ENCODE measurements at places on chromosomes 13 and 19. TPM values are rescaled to one million over a fixed set of nuclear protein-coding genes. Genes with fewer than 3 reads are reported as not detected.
A peak's percentile ranks its signal among the peaks of the same experiment; 100 is the strongest.

DNA sequence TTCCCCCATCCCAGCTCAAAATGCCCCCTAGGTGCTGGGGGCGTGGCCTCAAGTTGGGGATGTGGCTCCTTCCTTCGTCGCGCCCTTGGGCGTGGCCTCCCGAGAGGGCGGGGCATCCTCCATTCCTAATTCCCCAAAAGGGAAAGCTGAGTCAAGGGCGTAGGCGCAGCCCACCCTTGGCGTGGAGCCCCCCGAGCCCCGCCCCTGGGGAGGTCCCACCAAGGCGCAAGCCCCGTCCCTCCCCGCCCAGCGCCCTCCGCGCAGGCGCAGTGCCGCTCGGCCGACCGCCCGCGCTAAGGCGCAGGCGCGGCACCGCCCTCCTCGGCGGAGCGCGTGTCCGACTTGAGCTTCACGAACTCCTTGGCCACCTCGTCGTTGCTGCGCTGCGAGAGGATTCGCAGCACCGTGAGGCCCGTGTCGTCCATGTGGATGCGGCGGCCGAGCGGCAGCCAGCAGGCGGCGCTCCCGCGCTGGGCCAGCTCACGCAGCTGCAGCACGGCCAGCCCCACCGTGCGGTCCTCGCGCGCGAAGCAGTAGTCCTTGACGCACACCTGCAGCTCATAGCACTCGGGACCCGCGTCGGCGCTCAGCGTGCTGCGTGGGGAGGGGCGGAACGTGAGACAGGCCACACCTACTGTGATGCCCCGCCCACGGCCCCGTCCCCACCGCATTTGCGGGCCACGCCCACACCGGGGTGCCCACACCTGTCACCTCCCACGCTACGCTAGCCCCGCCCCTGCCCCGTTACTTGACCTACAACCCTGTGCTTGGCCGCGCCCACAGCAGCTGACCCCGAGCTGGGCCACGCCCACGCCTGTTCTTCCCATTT, 50.5 kb downstream of the COLGALT1 start:
- DNase-seq = peak; percentile 90

GRCh38 chr19:39817888-39818561, 15.9 kb downstream of the DYRK1B start:
- DNase-seq = no peak

DNA sequence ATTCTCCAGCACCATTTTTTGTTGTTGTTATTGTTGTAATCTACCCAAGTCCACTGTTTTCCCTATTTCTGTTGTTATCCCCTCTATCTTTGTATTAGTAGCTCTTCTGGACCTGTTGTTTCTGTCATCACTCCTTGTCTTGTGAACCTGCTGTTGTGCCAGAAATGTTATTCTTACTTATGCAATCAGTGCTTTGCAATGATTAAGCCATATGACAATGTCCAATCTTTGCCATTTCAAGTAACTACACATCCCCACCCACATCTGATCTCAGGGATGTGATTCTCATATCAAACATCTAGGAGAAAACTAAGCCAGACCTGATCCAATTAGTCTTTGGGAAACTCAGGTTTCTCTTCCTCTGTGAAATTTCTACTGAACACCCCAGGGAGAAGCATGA, 472.6 kb upstream of the KLHL1 start:
- no peak for DNase-seq

Gene OR7A5
- not detected for total RNA-seq

DNA sequence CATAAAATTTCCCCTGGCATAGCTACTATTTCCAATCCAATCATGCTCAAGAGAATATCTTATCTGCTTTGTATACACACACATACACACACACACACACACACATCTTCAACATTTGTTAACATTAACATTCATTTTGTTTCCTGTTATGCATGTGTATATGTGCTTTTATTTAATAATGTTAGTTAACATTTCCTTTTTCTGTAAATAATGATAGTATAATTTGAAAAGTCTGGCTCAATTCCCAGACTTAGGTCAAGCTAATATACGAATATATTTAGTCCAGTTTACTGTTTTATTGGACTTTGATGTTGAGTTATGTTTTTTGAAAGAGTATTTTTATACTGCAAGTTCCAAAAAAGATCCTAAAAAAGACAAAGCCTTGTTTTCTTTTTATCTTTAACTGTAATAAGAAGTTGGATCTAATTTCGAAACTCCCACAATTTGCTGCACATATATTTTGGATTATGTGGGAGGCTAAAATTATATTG, 1072.4 kb downstream of the EFNB2 start:
- no peak for DNase-seq

- DNase-seq = no peak
Observed at GRCh38 chr13:33459702-33460101, 174.1 kb upstream of the STARD13 start.

GRCh38 chr13:107238262-107238981, 670.5 kb upstream of the ARGLU1 start:
- no peak for DNase-seq

- DNase-seq = no peak
Observed at GRCh38 chr13:29978211-29978610, 127.8 kb upstream of the UBL3 start.

Gene ANKRD24
- total RNA-seq = 1.1 TPM

DNA sequence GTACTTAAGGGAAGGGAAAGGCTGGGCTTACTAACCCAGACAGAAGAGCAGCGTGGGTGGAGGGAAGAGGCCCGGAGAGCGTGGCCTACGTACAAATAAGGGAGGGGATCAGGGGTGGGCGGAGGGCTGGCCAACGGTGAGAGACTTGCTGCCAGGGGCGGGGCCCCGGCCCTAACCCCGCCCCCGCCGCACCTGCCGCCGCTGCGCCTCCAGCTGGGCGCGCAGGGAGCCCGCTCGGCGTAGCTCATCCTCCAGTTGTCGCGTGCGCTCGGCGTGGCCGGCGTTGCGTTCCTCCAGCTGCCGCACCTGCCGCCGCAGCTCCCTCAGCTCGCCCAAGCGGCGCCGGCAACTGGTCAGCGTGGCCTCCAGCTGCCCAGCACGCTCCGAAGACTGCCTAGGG, 5.7 kb downstream of the HOOK2 start:
- DNase-seq = peak; percentile 88

- peak; percentile 22 for DNase-seq
Observed at GRCh38 chr19:40785526-40785925, 7.5 kb downstream of the RAB4B start.

- DNase-seq = peak; percentile 99
Observed at GRCh38 chr19:8592231-8593009, 15.2 kb upstream of the MYO1F start.

Gene ZNF8
- 4.4 TPM for total RNA-seq

- DNase-seq = peak; percentile 57
Observed at GRCh38 chr13:94464771-94465170, 14.7 kb downstream of the DCT start.

- DNase-seq = no peak
Observed at GRCh38 chr13:108494991-108495645, 134.3 kb upstream of the MYO16 start.

Gene LIPE
- 32.8 TPM for total RNA-seq

DNA sequence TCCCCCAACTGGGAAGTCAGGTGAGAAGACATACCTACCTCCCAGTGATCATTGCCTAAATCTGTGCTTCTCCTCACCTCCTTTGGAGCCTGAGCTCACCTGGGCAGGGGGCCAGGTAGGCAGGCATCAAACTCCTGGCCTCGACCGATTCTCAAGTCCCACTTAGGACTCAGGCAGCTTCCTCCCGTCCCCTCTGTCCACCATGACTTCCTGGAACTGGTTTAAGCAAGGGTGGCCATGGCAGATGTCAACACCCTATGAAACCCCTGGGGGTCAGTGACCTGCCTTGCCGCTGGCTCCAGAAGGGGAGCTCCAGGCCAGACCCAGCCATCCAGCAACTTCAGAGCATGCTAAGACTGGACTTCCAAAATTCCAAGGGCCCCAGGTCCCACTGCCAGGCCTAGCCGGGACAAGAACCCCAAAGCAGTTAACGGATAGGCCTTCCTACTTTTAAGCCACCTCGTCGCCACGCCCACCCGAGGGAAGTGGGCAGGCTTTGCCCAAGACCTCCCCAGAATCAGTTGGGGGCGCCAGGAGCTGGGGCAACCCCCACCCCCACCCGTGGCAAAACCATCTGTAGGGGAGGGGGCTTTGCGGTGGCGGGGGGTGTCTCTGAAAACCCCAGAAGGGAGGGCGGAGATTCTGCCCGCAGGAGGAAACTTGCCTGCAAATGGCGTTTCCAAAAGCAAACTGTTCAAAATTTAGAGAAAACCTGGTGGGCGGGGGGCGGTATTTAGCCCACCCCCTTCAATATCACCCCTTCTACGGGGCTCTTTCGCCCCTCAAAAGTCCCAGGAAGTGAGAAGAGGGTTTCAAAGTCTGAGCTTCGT, 657 bp downstream of the PLIN3 start:
- peak; percentile 61 for DNase-seq

DNA sequence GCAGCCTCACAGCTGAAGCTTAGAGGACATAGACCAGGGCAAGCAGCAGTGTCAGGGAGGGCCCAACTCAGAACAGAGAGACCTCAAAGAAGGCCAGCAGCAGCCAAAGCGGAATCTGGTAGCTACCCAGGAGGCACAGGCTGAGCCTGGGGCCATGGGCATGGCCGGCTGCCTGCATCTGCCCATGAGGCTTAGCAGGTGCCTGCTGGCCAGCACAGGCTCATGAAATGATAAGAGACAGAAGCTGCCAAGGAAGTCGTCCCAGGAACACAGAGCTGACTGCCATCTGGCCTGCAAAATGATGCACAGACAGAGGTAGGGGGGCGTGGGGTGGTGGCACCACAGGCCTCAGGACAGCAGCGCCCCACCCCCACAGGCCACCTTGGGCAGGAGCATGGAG, 29.2 kb downstream of the TUBA3C start:
- no peak for DNase-seq

DNA sequence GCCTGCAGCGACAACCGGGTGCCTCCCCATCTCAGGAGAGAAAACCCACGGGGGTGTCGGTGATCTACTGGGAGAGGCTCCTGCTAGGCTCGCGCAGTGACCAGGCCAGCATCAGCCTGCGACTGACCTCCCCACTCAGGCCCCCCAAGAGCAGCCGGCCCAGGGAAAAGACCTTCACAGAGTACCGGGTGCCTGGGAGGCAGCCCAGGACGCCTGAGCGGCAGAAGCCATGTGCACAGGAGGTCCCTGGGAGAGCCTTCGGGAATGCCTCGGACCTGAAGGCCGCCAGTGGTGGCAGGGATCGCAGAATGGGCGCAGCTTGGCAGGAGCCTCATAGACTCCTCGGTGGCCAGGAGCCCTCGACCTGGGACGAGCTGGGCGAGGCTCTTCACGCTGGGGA, 3.9 kb downstream of the ZNF324B start:
- no peak for DNase-seq

DNA sequence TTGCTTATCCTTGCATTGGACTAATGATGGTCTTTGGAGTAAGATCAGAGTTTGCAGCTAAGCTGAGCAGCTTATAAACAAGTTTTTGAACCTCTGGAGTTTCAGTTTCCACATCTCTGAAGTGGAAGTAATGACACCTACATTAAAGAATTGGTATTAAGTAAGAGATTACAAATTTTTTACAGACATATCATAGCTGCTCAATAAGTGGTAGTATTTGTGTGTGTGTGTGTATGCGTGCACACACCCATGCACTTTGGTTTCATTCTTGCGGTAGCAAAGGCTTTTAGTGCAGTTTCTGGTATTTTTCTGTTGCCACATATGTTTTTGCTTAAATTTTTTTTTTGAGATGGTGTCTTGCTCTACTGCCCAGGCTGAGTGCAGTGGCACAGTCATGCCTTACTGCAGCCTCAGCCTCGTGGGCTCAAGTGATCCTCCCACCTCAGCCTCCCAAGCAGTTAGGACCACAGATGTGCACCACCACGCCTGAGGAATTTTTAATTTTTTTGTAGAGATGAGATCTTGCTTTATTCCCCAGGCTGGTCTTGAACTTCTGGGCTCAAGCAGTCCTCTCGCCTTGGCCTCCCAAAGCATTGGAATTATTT, 4.5 kb downstream of the NAA16 start:
- DNase-seq = no peak

Gene JSRP1
- 0.39 TPM for total RNA-seq

- no peak for DNase-seq
Observed at GRCh38 chr13:19726611-19727010, 56.1 kb downstream of the PSPC1 start.

DNA sequence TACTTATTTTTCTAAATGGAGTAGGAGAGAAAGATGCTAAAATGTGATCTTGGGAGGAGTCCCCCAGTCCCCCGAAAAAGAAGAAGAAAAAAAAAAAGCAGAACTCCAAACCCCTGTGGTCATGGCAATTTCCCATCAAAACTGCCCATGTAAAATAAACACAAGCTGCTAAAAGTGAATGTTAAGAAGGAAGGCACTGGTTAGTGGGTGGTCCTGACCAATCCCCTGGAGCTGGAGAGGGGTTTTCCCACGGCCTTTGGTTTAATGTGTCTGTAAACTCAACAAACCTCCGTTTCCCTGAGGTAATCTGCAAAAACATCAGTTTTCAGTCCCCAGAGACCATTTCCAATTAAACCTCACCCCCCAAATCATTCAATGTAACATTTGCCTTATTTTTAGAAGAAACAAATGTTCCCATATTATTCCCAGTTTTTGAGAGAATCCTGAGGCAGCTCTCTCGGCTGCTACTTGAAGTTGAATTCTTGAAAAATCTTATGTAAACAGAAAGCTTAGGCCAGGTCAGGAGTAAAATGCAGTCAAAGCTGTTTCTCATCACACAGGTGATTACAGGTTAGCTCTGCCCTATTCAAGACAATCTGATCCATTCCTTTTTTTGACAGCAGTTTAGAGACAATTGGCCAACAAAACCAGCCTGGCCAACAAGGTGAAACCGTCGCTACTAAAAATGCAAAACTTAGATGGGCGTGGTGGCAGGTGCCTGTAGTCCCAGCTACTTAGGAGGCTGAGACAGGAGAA, 17.0 kb downstream of the RAB3D start:
- no peak for DNase-seq

Gene IGFL2
- total RNA-seq = not detected

DNA sequence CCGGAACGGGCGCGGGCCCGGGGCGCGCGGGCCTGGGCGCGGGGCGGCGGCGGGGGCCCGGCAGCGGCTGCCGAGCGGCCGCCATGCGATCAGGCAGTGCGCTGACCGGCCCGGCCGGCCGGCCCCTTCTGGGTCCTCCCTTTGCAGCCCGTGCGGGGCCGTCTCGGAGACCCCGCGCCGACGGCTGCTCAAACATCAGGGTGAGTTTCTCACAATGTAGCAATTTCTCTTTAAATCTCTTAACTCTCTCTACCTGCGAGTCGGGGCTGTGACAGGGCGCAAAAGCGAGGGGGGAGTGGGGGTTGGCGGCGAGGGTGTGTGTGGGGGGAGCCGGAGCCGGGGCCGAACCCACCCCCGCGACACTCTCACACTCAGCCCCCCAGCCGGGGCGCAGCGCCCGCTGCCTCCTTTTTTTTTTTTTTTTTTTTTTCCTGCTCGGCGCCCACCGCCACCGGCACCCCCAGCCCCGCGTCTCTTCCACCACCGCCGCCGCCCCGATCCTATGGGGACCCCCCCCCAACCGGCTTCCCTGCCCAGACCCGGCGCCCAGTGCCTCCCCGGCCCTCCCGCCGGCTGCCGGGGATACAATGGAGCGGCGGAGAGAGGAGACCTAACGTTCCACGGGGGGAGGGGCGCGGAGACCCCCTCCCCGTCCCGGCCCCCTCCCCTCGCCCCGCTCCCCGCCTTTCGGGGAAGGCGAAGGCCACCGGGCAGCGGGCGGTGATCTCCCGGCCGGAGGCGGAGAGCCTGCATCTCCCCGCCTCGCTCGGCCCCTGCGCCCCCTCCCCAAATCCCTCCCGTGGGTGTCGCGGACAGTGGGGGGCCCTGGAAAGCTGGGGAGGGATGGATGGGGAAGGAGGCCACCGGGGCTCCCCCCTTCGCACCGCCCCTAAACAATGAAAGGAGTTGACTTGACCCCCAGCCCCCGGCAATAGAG, at the start of gene BICRA:
Gene BICRA (plus strand): TSS at position 166 of the 937 bp plus-strand sequence. CDS start 64,441 bp downstream, outside the sequence.
- DNase-seq = peak; percentile 89

- DNase-seq = no peak
Observed at GRCh38 chr19:51461723-51462161, 3.5 kb upstream of the SIGLEC8 start.

Gene HNRNPA1L2
- 8.9 TPM for total RNA-seq

GRCh38 chr19:29245215-29245614, 32.3 kb upstream of the UQCRFS1 start:
- no peak for DNase-seq

Measured in activated CD4-positive, alpha-beta T cell treated with anti-CD3 and anti-CD28 coated beads for 36 hours (primary cell).